ENCODE measurements at places on chromosomes 3 and 15.

DNA sequence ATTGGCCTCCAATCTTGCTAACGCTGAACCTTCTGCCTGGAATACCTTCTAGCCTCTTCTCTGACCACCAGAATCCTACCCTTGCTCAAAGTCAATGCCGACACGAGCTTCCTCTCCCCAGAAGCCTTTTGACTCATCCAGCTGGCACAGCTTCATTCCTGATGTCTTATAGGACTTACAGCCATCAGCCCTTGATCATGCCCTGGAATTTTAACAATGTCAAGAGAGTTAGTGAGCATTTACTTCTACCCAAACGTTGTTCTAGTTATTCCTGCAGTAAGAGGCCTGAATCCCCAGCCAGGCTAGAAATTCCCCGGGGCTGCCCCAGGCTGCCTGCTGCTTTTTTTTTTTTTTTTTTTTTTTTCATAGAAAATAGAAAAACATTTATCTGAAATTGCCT lies 3.9 kb downstream of the CYP1A2 start:
- DNase-seq = no peak

DNA sequence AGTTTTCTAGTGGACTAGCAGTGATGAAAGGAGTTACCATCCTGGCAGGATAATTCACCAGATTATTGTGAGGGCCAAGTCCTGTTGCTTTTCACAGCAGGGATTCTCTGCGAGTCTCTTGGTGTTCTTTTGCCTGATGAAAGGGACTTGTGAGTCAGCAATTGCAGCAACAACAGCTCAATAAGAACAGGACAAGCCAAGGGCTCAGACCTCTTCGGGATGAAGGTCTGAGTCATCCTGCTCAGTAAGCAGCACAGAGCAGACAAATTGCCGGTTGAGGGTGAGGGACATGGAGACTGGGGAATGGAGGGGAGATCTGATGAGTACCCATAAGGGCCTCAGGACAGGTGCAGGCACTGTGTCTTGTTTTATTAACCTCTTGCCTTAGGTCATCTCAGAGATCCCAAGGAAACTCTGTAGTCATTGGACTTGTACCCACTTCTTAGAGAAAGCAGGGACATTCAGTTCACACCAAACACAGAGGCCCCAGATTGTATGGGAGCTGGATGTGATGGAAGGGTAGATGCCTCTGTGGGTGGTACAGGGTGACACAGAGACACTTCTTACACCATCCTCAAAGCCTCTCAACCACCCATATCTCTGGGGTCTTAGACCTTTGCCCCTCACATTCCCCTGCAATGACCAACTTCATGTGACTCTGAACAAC lies 173.8 kb upstream of the TLE3 start:
- no peak for DNase-seq

- DNase-seq = no peak
Measured at GRCh38 chr15:91928675-91929074, 75.2 kb downstream of the SLCO3A1 start.

- DNase-seq = no peak
Measured at GRCh38 chr15:73900095-73900712, 26.1 kb upstream of the LOXL1 start.

DNA sequence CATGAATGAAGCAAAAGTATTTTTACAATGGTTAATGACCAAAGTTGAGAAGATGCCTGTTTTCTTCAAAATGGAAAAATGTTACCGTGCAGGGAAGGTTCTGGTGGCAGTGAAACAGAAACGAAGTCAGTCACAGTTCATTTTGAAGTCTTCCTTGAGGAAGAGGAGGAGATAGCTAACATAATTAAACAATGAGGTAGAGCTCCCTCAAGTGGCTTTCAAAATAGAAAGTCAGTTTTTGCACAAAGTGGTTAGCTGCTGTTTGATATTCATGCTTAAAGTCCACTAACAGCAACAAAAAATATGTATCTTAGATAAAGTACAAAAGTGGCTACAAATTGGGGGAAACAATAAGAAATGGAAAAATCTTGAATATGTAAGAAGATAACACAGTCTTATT lies 87.3 kb downstream of the TFG start:
- DNase-seq = no peak

GRCh38 chr3:183008303-183008702 lies 28.0 kb upstream of the DCUN1D1 start:
- DNase-seq = no peak

DNA sequence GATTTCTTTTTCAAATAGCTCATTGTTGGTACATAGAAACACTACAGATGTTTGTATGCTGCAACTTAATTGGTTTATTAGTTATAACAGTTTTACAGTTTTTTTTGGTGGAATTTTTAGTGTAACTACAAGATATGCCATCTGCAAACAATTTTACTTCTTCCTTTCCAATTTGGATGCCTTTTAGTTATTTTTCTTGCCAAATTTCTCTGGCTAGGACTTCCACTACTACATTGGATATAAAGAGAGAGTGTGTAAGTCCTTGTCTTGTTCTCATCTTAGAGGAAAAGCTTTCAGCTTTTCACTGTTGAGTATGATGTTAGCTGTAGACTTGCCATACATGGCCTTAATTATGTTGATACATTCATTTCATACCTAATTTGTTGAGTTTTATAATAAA lies 143.6 kb upstream of the EOMES start:
- no peak for DNase-seq

GRCh38 chr3:15319136-15319535 lies 13.2 kb downstream of the SH3BP5 start:
- no peak for DNase-seq

DNA sequence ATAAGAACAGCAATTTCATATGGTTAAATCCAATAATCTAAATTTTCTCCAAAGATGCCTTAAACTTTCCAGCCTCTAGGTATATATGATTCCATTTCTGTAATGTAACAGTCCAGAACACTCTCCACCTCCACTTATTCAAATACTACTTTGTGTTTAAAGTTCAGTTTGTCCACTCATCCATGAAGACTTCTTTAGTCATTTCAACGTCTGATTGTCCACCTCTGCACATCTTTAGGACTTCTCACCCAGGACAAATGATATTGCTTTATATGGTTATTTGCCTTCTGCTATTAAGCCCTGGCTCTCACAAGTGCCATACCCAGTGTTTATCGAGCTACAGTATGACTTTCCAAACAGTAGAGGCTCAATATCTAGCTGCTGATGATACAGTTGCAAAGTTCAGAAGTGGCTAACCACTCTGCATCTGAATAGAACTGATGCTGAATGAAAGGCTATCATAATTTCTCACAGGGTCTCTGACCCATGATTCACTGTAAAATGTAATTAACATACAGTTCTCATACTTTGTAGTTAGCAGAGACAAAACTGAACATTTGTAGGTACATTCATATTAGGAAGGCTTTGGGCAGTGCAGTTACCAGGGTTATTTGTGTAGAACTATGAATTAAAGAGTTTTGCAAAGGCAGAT lies 93.7 kb upstream of the MBNL1 start:
- no peak for DNase-seq

GRCh38 chr15:83282141-83282540 lies 2.3 kb downstream of the BNC1 start:
- DNase-seq = no peak

DNA sequence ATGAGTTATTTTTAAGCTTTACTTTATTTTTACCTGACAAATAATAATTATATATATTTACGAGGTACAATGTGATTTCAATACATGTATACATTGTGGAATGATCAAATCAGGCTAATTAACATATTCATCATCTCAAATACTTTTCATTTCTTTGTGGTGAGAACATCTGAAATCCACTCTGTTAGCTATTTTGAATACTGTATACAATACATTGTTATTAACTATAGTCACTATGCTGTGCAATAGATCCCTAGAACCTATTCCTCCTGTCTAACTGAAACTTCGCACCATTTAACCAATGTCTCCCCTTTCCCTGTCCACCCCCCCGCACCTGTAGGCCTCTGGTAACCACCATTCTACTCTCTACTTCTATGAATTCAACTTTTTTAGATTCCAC lies 7.9 kb upstream of the SPPL2A start:
- DNase-seq = no peak

DNA sequence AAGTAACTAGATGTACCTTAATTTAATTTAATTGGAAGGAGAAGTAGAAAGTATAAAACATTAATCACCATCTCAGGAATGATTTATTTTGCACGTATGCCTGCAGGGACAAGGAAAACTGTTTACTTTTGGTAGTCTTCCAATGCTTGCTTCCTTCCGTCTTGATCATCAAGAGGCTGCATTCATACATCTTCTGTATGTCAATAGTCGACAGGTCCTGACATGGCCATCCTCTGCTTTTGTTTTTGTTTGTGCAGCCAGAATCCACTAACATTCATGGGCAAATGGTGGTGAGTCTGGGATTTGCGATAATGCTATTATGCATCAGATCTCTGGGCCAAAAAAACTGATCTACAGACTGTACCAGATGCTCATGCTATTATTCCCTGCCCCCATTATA lies 56.6 kb upstream of the ZPLD1 start:
- no peak for DNase-seq

DNA sequence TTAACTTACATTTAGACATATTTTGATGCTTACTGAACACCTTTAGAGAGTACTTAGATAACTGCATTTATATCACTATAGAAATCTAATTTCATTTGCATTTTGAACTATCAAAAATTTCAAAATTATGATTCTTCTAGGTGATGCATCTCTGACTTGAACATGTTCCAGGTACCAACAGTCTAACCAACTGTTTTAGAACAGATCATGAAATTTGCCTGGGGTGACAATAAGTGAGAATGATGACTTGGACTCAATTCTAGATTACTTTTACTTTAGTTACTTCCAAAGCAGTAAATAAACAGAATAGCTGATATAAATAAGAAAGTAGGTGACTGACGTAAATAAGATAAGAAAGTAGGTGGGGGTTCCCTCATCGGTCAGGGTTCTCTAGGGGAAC lies 307.8 kb downstream of the BCHE start:
- DNase-seq = no peak

DNA sequence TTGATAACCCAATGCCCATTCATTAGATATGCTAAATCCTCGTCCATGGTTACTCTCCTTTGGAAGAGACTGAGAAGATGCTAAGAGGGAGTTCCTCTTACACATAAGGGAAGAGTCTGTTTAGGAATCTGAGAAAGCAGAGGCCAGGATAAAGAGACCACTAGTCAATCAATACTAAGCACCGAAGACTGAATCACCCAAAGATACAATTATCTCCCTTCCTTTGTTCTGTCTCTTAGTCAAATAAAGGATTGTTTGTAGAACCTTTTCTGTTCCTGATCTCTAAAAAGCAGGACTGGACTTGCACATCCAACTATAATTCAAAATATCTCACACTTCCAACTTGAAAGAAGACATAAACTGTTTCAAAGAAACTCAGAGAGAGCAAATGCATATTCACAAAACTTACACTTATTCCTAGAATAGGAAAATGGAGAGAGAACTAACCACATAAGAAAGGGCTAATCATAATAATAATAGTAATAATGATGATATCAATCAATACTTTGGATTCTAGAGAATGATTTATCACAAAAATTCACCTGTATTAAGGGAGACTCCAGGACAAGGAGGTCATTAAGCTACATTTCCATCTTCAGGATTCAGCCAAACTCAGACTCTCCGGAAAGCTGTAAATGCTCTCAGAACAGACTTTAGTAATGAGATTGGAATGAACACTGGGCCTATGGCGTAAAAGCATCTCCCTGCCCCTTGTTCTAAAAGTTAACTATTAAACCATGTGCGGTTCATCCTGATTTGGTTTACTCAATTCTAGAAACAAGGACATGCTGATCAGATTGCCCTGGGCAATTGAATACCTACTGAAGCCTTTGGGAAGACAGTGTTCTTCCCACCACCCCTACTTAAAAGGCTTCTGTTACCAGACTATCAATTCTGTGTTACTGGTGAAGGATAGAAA lies 401.5 kb downstream of the ZBTB20 start:
- DNase-seq = no peak

DNA sequence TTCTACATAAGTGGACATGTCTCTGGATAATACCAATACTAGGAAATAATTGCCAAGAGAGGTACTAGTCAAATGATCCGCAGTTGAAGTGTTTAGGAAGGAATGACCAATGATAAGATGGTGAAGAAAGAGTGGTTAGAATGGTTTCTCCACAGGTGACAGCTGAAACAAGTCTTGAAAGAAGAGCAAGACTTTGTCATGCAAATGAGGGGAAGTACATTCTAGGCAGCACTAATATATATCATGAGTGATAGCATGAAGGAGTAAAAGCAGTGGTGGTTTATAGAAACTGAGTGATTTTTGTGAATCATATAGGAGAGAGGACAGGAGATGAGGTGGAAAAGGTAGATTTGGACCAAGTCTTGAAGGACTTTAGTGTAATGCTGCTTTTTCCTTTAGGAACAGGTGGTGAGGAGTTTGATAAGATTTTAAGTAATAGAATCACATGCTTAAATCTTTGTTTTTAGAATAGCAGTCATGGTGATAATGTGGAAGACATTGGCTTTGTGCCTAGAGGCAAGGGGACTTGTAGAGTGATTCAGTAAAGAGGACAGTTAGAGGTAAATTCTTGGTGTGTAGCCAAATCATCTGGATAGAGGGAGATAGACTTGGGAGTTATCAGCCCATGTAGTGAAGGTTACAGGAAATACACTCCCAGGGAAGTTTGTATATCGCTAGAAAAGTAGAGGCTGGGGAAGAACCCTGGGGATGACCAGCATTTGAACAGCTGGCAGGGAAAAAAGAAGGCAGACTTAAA lies 31.9 kb downstream of the SLMAP start:
- no peak for DNase-seq

- no peak for DNase-seq
Measured at GRCh38 chr3:123571264-123571972, 13.4 kb downstream of the HACD2 start.

- no peak for DNase-seq
Measured at GRCh38 chr3:67301556-67301955, 303.4 kb downstream of the KBTBD8 start.

DNA sequence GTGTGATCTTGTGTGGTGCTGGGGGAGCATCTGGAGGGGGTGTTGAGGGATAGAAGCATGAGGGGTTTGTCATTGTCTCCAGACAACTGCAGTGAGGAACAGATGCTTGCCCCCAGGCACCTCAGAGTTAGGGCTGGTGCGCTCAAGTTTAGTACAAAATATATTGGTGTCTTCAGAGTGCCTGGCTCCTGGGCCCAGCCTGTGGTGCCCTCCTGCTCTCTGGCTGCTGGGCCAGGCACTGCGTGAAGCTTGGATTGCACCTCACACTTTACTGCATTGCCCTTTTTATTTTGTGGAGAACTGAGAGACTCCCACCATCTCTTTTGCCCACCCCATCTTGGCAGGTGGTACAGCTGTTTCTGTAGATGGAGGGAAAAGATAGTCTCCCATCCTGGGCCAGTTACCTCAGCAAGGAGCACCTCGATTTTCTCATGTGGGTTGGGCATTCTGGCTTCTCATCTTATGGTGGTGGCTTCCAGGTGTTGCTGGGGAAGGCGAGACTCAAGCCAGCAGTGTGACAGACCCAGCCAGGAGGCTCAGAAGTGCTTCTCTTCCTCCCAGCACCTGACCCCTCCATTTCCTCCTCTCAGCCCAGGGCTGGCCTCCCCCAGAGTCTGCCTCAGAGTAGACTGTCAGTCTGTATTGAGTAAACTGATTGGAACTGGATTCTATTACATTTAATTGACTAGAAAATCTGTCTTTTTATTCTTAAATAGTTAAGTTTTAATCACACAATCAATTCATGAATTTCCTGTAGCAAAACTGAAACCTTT lies 140.5 kb downstream of the DNAJB8 start:
- DNase-seq = no peak
